Calu3 (cell line): ENCODE measurements at places on chromosomes 13 and 19. TPM values are rescaled to one million over a fixed set of nuclear protein-coding genes. Genes with fewer than 3 reads are reported as not detected.

TRIM13 gene
- 10.6 and 11.8 TPM in 2 replicates for total RNA-seq

GRCh38 chr13:22801402-22802003 is 379.3 kb upstream of the SGCG start:
- DNase-seq = no peak

SMIM7 gene
- 40.9 and 42.3 TPM in 2 replicates for total RNA-seq

ACP5 gene
- total RNA-seq = 0.94 and 2.2 TPM in 2 replicates

GRCh38 chr13:30158774-30159445 is 148.4 kb downstream of the KATNAL1 start:
- DNase-seq = peak; percentile 9

LPAR6 gene
- 16.4 TPM in 2 replicates for total RNA-seq

DNA sequence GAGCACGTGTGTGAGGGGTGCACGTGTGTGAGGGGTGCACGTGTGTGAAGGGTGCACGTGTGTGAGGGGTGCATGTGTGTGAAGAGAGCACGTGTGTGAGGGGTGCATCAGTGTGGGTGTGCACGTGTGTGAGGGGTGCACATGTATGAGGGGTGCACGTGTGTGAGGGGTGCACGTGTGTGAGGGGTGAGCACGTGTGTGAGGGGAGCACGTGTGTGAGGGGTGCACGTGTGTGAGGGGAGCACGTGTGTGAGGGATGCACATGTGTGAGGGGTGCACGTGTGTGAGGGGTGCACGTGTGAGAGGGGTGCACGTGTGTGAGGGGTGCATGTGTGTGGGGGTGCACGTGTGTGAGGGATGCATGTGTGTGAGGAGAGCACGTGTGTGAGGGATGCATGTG is 15.7 kb downstream of the RASA3 start:
- no peak for DNase-seq

GRCh38 chr13:33863188-33863789 is 45.3 kb downstream of the RFC3 start:
- DNase-seq = no peak

DNA sequence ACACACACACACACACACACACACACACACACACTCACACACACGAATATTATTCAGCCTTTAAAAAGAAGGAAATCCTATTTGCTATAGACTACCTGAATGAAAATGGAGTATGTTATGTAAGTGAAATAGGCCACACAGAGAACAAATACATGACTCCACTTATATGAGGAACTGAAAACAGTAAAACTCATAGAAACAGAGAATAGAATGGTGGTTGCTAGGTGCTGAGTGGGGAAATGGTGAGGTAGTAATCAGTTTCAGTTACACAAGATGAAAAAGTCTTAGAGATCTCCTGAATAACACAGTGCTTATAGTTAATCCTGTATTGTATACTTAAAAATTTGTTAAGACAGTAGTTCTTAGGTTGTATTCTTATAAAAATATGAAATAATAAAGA is 8.2 kb downstream of the ZNF677 start:
- DNase-seq = no peak

DNA sequence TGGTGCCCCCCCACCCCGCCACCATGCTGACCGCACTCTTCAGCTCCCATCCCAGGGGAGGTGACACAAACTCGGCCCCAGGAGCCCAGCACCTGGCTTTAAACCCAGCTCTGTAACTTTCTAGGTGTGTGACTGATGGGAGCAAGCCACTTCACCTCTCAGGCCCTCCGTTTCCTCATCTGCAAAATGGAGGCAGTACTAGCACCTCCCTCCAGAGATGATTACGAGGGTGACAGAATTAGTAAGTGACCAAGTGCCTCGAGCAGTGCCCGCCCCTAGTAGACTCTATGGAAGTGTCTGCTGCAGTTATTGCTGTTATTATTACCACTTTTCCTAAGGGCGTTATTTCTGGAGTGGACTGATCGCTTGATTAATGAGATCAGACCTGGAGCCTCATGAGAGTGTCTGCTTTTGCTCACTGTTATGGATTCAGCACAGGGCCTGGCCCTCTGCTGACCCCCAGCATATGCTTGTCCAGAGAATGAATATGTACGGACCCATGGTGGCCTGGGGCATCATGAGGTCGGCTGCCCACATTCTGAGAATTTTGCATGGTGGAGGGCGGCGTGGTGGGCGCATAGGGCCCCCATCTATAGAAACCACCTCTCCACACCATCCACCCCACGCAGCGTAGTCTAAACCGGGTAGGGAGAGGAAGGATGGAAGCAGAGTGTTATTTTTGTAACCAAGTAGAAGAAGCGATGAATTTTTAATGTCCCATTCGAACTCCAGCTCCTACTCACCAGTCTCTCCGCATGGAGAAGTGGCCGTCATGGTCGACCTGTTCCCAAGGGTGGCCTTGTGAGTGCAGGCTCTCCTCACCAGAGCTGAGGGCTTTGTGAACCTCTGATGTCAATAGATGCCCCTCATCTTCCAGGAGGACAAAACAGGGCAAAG is 48.2 kb downstream of the CAPN12 start:
- DNase-seq = no peak

WDR88 gene
- 1.1 TPM in 1 of 2 replicates, not detected in the other for total RNA-seq

CCDC169 gene
- total RNA-seq = not detected in 2 replicates

ZNF548 gene
- total RNA-seq = 20.3 and 23.0 TPM in 2 replicates

GGACT gene
- total RNA-seq = 2.5 and 2.6 TPM in 2 replicates

DNA sequence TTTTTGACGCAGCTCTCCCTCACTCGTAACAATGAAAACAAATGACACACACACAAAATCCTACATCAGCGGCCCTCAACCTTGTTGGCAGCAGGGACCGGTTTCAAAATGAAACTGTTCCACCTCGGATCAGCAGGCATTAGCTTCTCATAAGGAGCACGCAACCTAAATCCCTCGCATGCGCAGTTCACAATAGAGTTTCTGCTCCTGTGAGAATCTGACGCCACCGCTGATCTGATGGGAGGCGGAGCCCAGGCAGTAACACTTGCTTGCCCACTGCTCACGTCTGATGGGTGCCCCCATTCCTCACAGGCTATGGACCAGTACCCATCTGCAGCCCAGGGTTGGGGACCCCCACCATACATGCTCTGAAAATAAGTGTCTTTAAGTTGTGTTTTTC is 43.4 kb downstream of the DHRS12 start:
- DNase-seq = no peak

GRCh38 chr19:30149300-30149699 is 207.3 kb downstream of the URI1 start:
- DNase-seq = peak; percentile 20

GRCh38 chr13:79549355-79550106 is 68.6 kb downstream of the NDFIP2 start:
- DNase-seq = no peak

GRCh38 chr13:52345048-52345447 is 60.9 kb downstream of the THSD1 start:
- DNase-seq = no peak

RASIP1 gene
- 0.09 and 0.29 TPM in 2 replicates for total RNA-seq

GRCh38 chr19:9735986-9736385 is 32.6 kb downstream of the ZNF846 start:
- DNase-seq = no peak
